ENCODE measurements at places on chromosomes 4 and X.

DNA sequence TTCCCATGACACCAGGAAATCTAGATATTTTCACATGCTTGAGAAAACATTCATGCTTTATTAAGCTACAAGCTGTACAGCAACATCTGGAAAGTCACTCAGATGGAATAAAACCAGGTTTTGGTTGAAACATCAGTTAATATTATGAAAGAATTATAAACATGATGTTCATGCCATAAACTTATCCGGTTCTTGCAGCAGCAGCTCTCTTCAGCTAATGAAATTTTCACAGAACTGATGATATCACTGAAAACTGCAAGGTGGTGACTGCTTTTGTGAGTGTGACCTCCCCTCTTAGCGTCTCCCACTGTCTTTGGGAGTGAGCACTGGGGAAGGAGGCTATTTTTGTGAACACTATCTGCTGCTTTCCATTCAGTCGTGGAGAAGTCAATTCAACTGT is 56.9 kb downstream of the ARHGAP10 start:
- DNase-seq = no peak

- DNase-seq = peak; percentile 68
Observed at GRCh38 chr4:157983300-157983699, 189.5 kb downstream of the GASK1B start.

DNA sequence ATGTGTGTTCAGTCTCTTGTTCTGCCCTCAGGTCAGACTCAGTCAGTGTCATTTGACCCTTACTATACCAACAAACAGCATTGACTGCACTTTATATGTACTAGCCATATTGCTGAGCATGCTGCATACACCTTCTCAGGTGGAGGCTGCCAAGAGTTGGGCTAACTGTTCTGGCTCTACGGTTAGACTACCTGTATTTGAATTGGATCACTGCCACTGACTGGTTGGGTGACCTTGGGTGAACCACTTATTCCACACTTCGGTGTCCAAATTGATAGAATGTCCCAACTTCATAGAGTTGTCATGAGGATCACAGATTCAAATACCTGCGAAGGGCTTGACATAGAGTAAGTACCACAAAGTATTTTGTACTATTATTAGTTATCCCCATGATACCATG is 91.2 kb upstream of the GPR50 start:
- no peak for DNase-seq

DNA sequence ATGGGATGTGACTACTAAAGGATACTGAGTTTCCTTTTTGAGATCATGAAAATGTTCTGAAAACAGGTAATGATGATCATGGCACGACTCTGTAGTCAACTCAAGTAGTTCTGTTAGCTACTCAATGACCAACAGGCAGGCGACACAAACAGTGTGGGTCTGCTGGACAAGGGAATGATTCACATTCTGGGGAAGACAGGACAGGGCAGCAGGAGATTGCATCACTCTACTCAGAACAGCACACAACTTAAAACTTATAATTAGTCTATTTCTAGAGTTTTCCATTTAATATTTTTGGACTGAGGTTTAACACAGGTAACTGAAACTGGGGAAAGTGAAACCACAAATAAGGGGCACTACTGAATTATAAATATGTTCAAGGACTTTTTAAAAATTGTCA is 365.2 kb downstream of the PRDM5 start:
- DNase-seq = peak; percentile 9

GRCh38 chr4:155900381-155900780 is 3.1 kb upstream of the TDO2 start:
- no peak for DNase-seq

DNA sequence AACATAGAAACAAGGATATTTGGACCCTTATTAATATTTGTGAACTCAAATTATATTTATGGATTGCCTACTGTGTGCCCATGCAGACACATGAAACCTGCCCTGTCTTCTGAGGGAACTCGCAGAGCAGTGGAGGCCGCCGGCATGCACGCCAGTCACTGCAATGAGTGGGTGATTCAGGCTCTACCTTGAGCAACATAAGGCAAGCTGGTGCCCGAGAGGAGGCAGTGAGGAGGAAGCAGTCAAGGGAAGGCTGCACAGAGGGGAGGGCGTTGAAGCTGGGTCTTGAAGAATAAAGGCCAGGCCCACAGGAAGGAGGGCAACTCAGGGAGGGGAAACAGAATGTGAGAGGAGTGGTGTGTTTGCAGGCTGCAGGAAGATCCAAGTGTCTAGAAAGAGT is 52.8 kb downstream of the PPEF2 start:
- DNase-seq = no peak

DNA sequence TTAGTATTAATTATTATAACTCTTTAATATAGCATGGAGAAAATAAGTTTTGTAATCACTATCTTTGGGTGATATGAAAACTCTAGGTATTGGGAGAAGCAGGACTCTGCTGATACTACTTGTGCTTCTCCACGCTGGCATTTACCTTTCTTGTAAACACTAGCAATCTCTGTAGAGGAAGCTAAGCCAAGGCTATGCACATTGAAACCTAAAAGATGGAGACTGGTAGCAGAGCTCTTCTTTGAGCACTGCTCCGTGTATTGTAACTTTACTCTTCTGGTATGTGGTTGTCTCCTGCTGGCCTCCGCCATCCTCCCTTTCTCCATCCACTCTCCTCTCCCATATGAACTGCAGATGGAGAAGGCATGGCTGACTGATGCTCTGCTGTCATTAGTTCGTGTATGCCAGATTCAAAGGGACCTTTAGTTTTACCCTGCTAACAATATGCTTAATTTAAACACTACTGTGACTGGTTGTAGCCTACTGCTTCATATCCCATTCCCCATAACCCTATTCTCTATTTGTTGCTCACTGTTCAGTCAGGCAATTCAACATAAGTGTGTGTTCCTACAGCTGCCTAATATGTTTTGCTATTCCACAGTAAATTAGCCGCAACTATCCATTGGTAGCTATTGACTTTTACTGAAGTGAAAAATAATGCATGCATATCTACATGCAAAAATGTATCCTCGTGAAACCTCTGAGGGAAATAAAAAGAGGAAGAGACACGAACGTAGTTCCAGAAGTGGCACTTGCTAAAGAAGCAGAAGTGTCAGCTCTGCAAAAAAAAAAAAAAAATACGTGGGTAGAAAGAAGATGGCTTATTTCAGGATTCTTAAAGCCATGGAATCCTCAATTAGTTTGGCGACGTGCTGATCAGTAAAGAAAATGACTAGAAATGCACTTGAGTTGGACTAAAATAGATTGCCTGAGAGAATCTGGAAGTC is 55.6 kb upstream of the CCSER1 start:
- DNase-seq = peak; percentile 69

DNA sequence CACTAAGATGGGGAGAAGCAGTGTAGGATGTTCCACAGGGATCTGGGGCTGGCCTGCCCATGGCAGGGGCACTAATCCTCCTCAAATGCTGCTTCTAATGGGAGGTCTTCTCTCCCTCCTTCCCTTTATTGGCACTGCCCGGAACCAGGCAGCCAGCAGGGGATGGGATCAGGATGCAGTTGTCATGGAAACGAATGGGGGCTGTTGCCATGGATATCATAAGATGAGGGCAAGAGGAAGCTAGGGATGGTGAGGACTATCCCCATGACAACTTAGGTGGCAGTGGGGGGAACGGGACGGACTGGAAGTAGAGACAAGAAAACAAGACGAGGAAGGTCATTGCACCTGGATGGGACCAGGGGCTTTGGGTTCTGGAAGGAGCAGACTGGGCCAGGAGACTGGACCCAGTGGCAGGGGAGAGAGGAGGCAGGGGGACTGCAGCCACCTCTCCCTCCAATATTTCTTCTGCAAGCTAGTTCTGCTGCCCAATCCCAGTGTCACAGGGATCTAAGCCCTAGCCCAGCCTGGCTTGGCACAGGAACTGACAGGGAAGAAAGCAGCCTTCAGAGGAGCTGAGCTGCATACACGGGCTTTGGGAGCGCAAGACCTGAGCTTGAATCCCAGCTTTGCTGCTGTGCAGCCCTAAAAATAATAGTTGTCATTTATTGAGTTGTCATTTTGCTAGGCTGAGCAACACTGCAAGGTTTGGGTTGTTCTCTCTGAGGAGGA is 19.0 kb downstream of the IQSEC2 start:
- DNase-seq = peak; percentile 7

- DNase-seq = peak; percentile 93
Observed at GRCh38 chr4:74228691-74229640, 71.0 kb downstream of the MTHFD2L start.

GRCh38 chr4:37985730-37986275 is 25.6 kb downstream of the PTTG2 start:
- no peak for DNase-seq

DNA sequence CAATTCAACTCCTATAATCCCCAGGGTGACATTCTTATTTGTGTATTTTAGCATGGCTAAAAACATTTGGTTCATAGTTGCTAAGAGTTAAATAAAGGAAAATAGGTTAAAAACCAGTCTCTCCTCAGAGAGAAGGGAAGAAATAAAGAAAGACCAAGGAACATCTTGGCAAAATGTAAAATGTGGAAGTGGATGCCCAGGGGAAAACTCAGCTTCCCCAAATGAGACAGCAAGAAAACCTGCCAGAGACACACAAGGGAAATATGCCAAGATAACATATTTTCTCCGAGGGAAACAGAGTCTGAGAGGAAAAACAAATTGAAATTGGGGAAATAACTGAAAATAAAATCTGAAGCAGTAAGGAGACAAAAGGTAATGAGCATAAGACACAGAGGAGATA is 1569.3 kb downstream of the PCDH18 start:
- DNase-seq = peak; percentile 49

GRCh38 chrX:130091980-130092522 is 18.2 kb downstream of the ELF4 start:
- peak; percentile 90 for DNase-seq

- peak; percentile 46 for DNase-seq
Observed at GRCh38 chr4:138864961-138865720, 150.4 kb upstream of the NOCT start.

GRCh38 chrX:120244395-120244734 is 6.2 kb upstream of the ZBTB33 start:
- DNase-seq = no peak

DNA sequence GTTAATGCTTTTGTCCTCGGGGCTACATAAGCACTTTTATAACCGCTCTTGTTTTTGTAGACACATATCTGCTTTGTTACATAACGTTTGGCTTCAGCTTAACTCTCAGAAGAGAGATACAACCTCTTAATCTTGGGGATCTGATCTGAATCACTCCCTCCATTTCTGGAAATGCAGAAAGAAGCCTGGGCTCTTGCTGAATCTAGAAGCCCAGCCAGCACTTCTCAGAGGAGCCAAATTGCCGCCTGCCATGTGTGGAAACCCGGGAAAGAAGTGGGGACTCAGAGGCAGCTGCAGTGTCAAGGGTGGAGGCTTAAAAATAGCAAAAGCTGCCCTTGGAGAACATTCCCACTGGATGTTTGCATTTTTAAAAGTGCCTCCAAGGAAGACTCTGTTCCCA is 69.3 kb upstream of the LDB2 start:
- DNase-seq = no peak

DNA sequence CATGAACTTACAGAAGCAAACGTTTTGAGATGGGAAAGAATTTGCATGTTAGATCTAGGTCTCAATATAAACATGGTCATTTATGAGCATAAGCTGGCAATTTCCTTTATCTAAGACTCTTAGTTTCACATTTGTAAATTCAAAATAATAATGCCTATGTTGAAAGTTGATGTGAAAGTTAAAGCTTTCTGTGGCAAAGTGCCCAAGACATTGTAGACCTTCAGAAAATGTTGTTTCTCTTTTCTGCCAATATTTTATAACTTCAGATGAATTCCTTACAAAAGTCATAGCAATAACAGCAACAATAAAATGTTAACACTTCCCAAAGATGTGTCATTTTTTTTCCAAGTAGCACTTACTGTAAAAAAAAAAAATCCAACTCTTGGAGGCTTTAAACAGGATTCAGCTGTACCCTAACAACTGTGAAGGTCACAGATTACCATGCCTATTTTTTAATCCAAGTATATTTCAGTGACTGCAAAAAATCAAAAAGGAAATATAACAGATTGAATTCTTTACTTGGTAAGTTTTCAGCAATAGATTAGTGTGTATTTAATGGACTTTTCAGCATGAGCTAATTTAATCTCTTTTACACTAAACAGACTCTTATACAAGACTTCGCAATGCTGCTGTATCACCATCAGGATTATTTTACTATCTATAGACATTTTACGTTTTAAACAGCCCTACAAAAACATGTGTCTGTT is 206.5 kb upstream of the PDE5A start:
- no peak for DNase-seq

DNA sequence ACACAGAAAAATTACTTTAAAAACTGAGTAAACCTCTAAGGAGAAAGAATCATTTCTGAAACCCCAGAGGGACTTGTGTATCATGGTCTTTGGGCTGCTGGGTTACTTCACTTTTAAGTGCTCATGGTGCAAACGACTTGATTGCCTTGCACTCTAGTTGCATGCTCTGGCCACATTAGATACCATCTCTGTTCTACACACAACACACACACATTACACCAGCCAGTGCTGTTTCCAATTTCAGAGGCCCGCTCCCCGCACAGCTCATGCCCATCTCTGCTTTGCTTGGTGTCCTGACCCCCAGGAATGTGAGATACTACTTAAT is 2.1 kb downstream of the PPP3CA start:
- DNase-seq = peak; percentile 83

DNA sequence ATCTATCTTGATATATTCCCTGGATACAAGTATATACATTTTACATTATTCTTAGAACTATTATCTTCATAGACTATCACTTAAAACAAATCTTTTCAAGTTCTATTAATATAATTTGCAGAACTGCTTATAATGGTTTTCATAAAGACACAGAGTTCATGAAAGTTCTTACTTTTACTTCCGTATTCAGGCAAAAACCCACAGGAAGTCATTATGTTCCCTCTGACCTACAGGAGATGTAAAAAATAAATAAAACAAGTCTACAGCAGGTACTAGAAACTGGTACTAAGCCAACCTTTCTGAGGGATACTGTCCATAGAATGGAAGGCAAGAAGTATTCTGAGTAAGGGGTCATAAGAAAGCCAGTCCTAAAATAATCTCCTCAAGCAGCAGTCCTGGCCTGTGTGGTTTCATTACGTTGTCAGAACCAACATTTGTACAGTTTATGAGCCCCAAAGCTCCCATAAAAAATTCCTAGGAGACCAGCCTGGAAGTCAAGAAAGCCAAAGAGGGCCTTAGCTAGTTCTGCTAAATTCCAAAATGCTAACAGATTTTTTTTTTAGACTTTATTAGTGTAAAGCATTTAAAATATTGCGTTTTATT is 68.6 kb downstream of the CAMK2D start:
- DNase-seq = no peak

- no peak for DNase-seq
Observed at GRCh38 chr4:148091896-148092295, 350.3 kb downstream of the NR3C2 start.

DNA sequence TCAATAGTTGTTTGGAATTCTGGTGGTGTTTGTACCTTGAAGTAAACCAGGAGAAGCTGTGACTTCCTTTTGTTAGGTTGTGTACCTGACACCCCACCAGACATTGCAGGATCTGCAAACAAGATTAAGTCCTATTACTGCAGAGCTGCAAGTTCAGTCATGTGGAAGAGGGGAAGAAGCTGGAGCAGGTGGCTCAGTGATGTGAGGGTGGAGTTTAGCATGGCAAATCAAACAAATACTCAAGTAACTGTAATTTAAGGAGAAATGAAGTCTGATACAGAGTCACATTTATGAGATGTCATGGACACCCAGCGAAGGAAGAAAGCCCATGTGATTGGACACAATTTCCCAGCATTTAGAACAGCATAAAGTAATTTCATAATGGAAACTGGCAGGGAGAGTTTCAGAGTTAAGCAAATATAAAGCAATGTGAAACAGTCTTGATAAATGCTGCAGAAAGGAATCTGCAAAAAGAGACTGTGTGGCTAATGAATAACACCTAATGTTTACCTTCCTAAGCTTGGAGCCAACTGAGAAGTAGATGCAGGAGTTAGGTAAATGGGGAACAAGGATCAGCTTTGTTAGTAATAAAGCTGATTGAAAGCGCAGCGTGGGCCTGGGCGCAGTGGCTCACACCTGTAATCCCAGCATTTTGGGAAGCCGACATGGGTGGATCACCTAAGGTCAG is 249.1 kb downstream of the GBA3 start:
- no peak for DNase-seq
